ENCODE measurements at places on chromosomes 5 and 9.

- no peak for DNase-seq
Measured at GRCh38 chr5:174272671-174273070, 227.2 kb downstream of the NSG2 start.

DNA sequence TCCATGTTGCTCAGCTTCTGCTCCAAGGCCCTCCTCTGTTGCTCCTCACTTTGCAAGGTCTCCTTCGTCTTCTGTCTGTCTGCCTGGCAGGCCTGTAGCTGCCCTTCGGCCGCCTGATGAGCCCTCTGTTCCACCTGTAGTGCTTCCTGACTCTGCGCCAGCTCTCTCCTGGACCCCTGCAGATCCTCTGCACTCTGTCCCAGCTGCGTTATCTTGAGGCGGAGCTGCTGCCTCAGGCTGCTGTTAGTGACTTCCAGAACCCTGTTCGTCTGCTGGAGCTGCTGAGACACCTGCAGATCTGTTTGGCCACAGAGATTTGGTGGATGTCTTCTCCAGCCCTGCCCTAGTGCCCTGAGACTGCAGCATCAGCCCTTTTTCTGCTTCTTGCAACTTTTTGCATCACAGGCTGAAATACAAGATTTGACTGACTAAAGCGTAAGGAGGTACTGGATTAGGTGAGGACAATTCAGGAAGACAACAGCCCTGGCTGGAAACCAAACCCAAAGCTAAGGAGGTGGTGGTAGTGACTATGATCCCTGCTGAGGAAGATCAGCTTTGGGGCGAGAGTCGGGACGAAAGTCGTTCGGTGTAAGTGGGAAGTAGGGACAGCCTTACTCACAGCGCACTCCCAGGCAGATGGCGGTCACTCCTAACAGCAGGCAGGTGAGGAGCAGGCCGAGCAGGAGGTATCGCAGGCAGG, 2.1 kb downstream of the CD72 start:
- no peak for DNase-seq

DNA sequence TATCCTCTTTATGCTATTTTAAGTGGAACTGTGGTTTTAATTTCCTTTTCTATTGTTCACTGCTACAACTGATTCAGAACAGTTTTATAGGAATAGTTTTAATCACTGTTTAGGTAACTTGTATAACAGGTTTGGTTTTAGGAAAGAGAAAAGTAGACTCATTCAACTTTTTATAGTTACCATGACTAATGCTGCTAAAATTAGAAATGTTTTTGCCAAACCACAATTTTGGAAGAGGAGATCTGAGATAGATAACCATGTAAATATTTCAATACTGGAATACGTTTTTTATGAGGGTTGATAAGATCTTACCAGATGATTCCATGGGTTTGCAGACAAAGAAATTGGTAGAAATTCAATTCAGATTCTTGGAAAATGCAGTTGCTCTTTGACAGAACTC, 404.6 kb upstream of the ARRDC3 start:
- no peak for DNase-seq

DNA sequence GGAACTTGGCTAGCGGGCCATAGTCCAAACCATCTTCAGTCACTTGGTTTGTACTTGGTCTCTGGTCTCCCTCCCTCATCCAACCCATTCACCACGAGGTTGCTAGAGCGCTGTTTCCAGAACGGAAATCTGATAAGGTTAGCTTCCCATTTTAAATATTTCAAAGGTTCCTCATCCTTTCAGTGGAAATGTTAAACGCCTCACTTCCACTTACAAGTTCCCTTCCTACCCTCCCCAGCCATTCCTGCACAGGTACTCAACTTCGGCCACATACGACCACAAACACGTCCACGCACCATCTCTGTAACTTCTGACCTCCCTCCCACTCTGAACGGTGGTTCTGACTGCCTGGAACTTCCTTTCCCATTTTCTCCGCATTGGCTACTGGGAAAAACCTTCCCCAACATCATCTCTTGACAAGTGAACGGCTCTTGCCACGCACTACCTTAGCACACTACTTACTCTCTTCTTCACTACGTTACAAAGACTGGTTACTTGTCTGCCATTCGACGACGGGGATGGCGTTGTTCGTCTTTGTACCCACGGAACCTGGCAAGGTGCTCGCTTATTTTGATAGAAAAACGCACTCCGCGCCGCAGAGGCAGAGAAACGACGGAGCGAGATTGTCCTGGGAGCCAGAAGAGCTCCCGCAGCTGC, 629 bp downstream of the CCNH start:
- DNase-seq, result no peak

DNA sequence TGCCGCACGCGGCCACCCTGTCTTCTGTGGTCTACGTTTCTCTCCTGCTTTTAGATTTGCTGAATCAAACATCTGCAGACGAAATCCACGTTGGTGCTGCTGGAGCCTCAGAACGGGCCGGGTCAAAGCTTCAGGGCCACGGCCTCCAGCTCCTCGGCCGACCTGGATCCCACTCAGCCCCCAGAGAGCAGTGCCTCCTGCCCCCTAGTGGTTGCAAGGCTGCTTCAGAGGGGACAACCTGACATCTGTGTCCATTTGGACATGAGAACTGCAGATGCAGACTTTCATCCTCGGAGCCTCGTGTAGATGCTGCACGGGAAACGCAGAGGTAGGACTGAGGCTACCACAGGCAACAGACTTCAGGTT, 23.0 kb upstream of the SLC6A3 start:
- no peak for DNase-seq

Measured in activated CD4-positive, CD25-positive, alpha-beta regulatory T cell (primary cell).